ENCODE measurements at places on chromosomes 4 and X.

DNA sequence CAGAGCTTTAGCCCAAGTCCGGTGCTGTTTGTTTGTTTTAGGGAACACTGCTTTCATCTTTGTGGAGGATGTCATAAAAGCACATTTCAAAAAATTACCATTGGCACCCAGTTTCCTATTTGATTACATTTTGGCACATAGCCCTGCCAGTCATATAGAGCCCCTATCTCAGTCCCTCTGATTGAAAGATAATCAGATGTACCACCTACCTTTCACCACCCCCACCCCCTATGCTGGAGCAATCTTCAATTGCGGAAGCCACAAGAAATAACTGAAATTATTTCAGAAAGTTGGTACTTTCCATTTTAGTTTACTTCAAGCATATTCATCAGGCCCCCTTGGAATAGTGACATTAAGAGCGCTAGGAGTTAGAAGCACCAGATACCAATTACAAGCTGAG lies 136.7 kb upstream of the RPL34 start:
- DNase-seq: no peak

GRCh38 chrX:131675596-131676194 lies 131.8 kb downstream of the OR13H1 start:
- DNase-seq: no peak

- DNase-seq: peak; percentile 13
Observed at GRCh38 chr4:152778656-152779512, 646 bp downstream of the TIGD4 start.

DNA sequence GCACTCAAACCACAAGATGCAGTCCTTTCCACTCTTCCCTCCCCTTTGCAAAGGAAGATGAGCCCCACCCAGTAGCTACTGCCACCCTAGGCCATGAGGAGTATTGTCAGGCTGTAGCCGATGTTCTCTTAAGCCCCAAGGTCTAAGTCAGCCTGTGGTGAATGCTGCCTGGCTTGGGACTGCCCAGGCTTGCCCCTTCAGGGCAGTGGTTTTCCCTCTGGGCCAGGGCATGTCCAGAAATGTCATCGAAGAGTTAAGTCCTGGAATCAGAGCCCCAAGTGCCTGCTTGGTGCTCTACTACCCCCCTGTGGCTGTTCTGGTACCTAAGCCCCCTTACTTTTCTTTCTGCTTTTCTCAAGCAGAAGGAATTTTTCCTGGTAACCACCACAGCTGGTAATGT lies 11.8 kb upstream of the PGK1 start:
- peak; percentile 23 for DNase-seq

- DNase-seq: no peak
Observed at GRCh38 chr4:17313194-17313593, 198.7 kb downstream of the QDPR start.

DNA sequence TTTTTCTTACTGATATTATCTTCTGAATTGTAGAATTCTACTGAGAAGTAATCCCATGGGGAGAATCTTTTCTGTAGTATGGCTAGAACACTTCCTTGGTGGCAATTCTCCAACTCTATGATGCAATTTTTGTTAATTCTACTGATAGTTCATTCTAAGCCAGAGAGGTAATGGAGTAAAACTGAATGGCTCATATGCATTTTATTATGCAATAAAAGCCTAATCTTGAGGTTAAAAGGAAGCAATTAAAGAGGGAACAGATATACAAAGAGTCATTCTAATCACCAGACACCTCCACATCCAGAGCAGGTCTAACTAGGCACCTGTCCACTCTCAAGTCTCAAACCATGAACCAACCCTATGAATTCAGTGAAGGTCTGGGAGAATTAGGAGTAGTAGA lies 9.7 kb downstream of the RAP2C start:
- peak; percentile 71 for DNase-seq

Measured in fibroblast of skin of right quadriceps (primary cell).